ENCODE measurements at places on chromosomes 11 and 22. TPM values are rescaled to one million over a fixed set of nuclear protein-coding genes. Genes with fewer than 3 reads are reported as not detected.

The TSGA10IP gene
- not detected for total RNA-seq

The MAPK8IP2 gene
- total RNA-seq = 0.26 TPM

The CCDC117 gene
- total RNA-seq = 26.3 TPM

The PLAAT5 gene
- total RNA-seq = 0.95 TPM

The PHF21B gene
- not detected for total RNA-seq

The NOX4 gene
- total RNA-seq = not detected

The NFAM1 gene
- total RNA-seq = 2.4 TPM

The MYH9 gene
- 803 TPM for total RNA-seq

The JAM3 gene
- total RNA-seq = 3.8 TPM

GRCh38 chr11:124612045-124612444 lies 817 bp downstream of the PANX3 start:
- DNase-seq = no peak

- DNase-seq = no peak
Observed at GRCh38 chr11:128483211-128483788, 104.1 kb downstream of the ETS1 start.

DNA sequence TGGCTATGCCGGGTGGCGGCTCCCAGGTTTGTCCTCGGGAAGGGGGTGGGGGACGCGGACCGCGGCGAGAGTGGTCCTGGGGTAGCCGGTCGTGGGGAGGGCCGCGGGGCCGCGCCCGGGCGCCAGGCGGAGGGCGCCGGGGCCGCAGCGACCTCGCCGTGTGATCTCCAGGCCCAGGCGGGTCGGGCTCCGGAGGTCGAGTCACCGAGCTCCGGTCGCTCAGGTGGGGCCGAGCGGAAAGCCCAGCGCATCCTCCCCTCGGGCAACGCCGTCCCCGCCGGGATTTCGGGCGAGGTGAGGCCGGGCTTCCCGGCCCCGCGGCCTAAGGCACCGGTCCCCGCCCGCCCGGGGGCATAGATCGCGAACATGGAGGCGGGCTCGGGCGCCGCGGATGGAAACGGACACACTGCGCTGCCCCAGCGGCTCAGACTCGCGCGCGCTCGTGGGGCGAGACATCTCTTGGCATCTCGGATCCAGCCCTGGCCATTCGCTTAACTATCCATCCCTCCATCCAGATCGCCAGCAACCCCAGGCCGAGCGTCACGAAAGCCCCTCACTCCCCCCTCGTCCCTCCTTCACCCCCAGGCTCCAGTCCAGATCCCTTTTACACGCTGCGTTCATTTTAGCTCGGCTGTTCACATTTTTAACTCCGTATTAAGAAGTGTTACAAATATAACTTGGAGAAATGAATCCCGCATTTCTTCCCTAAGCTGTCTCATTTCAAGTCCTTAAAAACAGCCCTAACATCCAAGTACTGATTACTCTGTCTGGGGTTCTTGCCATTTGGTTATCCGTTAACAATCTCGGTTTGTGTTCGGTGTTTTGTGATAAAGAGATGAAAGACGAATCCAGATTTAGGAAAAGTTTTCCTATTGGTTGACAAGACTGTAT lies 460 bp downstream of the ZC3H12C start:
- DNase-seq = no peak

DNA sequence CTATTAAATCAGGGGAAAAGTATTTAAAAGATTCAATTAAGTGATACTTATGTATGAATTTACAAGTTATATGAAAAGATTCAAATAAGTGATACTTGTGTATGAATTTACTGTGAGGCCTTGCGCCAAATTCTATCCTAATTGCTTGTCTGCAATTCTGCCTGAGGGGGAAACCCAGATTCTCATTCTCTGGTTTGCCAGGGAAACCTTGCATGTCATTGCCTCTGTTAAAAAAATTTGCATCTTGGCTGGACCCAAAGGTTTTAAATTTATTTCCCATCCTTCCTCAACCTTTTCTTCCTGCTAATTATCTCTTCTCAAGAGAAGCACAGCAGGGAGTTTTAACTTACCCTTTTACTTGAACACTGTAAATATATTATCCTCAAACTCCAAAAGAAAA lies 13.8 kb downstream of the OLFML1 start:
- DNase-seq = no peak

- DNase-seq = no peak
Observed at GRCh38 chr22:45680932-45681700, 9.5 kb downstream of the ATXN10 start.

DNA sequence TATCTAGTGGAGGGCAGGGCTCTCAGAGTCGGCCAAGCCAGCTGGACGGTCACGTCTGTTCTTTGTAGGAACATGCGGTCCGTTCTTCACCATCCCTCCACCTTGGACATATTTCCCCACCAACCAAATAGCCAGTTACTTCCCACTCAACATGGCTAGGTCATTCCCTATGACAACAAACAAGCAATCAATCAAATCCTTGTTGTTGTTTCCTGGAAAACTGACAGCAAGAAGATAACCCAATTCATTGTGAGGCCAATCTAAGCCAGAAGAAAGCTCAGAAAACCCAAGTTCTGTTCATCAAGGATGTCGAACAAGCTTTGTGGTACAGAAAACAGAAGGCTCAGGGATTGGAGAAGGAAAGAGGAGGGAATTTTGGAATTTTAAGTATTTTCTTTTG lies 10.9 kb downstream of the PLAAT5 start:
- no peak for DNase-seq

DNA sequence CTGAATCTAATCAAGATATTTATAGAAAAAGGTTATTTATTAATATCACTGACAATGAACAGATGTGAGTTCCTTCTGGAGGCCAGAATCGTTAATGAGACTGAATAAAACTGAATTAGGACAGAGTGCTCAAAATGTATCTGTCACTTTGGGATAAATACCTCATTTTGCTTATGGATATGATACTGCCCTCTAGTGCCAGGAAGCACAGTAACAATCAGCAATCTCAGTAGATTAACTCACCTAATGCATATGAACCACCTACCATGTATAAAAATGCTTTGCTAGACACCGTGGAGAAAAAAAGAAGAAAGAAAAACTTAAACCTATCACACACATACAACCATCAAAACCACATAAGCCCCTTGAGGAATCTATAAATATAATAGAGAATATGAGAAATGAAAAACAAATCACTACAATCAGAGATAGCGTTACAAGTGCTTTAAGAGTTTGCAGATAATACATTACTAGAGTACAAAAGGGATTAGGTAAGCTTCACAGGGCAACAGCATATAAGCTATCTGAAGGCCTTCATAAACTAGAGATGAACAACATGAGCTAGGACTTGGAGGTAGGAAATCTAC lies 117.4 kb downstream of the SGSM3 start:
- DNase-seq = no peak

DNA sequence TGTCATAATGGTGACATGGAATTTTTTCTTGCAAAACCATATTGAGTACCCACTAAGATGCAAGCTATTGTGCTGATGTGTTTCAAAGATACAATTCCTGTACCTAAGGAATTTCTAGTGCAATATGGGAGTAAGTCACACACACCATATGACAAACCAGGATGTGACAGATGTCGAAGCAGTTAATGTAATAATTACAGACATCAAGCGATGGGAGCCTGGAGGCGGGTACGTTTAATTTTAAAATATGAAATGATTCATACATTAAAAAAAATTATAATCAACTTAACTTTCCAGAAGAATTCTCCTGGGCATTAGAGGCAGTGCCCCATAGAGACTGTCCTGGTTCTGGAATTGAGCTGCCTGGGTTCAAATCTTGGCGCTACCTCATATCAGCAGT lies 6.0 kb downstream of the SYCE3 start:
- DNase-seq = no peak

GRCh38 chr11:116533186-116533825 lies 239.5 kb downstream of the BUD13 start:
- DNase-seq = no peak

DNA sequence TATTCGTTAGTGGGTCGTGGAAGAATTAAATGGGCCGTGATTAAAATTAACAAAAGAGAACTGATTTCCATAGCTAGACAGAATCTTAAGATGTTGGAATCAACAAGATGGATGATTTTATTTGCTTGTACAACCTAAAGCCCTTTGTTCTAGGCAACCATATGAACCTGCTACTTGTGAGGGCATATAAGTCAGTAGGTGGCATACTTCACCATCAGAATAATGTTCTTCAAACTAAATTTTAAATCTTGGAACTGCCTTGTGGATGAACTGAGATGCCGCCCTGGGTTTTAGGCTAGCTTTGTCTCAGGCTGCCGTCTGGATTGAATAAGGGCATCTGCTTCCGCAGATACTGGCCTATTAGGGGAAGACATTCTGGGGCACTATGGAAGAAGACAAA lies 40.9 kb downstream of the CSRP3 start:
- no peak for DNase-seq

- no peak for DNase-seq
Observed at GRCh38 chr11:118715245-118715831, 35.9 kb upstream of the TREH start.

- no peak for DNase-seq
Observed at GRCh38 chr11:69287968-69288882, 5.7 kb upstream of the MYEOV start.

- no peak for DNase-seq
Observed at GRCh38 chr11:65223011-65223410, 38.8 kb upstream of the POLA2 start.

DNA sequence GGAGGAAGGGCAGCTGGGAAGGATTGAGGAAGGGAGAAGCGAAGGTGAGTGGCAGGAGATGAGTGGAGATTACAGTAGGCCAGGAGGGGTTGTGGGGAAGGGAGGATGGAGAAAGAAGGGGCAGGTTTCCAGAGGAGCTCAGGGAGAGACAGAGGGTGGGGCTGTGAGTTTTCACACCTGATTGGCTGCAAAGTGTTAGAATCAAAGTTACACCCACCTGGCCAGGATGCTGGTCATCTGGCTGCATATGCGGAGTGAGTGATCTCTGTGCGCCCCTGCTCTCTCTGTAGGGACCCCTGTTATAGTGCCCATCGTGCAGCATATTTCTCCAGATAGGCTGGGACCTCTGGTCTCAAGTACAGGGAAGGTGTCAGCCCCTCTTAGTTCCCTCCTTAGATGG lies 18.3 kb downstream of the AMPD3 start:
- no peak for DNase-seq

DNA sequence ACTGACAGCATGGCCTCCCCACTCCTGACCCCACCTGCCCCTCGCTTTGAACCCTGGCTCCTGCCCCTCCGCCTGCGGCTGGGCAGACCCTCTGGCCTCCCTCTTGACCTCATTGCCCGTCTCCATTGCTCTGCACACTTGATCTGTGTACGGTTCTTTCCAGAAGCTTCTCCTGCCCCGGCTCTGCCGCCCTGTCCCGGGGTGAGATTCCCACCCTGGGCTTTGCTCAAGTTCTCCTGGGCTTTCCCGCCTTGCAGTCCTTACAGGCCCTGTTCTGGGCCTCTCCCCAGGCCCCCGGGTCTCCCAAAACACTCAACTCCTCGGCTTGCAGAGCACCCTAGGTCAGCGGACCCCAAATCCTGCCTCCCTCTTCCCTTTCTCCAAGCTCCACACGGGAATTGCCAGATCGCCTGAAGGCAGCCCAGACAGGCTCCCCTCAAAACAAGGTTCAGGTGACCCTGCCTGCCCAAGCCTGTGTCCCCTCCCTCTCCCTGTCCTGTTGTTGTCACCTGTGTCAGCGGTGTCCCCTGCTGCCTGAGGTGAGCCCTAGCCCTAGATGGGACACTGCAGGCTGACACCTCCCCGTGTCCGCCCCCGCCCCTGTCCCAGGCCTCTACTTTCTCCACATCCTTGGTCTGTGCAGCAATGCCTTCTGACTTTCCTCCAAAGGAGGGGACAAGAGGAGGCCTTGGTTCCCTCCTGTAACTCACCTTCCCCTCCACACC lies 1.5 kb downstream of the GAL start:
- no peak for DNase-seq

GRCh38 chr11:115207166-115207591 lies 297.0 kb downstream of the CADM1 start:
- DNase-seq = no peak

DNA sequence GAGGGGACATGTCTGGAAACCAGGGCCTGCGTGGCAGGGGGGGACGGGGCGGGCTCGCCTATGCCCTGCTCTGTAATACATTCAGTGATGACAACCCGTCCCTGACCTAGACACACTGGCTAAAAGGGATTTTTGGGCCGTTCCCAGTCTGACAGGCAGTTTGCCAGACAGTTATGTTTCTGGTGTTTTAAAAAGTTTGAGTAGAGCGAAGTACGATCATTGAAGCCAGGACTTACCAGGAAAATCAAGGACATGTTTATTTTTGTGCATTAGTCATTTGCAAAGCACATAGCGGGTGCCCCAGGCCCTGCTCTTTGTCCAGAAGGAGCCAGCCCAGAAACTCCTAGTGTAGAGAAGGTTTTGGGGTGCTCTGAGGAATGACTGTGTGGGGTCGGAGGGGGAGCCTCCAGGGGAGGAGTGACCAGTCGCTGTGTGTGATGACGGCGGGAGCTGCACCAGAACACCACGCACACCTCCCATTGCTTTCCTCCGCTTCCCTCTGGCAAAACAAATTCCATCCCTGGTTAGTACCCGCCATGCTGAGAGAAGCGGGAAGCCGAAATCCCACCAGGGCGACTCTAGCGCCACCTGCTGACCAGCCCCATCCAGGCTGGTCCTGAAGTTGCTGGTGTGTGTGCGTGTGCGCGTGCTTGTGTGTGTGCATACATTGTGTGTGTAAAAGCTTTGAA lies 50.8 kb downstream of the FBLN1 start:
- peak; percentile 35 for DNase-seq

DNA sequence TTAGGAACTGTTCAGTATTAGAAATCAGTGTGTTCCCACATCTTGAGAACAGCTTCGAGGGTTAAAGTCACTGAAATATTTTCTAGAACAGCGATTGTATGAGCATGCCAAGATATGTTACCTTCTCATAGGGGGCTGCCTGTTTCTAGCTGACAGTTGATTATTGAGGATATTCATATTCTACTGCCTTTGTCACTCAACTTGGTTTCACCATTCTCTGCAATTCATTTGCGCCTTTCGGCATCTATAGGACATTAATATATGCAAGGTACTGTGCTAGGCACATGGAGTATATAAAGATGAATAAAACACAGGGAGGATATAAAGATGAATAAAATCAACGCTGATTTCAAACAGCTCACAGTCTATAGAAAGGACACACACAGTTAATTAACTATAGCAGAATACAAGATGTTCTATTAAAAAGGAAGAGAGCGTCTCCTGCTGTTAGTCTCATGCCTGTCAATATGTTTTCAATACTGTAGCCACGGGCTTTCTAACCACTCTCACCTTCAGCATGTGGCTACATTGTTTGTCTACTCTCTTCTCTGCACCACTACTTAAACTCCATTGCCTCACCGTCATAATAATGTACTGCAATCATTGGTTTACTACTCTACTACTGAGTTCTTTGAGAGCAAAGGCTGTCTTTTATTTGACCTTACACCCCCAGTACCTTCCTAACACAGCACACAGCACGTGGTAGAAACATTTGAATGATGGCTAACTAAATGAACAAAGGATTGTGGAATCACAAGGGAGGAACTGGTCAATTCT lies 81.9 kb downstream of the RAB30 start:
- no peak for DNase-seq

- no peak for DNase-seq
Observed at GRCh38 chr11:111663820-111664219, 61.6 kb downstream of the SIK2 start.

Data from natural killer cell (primary cell).